ENCODE measurements at places on chromosomes 1 and 21.
A peak's percentile ranks its signal among the peaks of the same experiment; 100 is the strongest.

- DNase-seq = no peak
Measured at GRCh38 chr1:244062156-244062725, 11.2 kb downstream of the ZBTB18 start.

DNA sequence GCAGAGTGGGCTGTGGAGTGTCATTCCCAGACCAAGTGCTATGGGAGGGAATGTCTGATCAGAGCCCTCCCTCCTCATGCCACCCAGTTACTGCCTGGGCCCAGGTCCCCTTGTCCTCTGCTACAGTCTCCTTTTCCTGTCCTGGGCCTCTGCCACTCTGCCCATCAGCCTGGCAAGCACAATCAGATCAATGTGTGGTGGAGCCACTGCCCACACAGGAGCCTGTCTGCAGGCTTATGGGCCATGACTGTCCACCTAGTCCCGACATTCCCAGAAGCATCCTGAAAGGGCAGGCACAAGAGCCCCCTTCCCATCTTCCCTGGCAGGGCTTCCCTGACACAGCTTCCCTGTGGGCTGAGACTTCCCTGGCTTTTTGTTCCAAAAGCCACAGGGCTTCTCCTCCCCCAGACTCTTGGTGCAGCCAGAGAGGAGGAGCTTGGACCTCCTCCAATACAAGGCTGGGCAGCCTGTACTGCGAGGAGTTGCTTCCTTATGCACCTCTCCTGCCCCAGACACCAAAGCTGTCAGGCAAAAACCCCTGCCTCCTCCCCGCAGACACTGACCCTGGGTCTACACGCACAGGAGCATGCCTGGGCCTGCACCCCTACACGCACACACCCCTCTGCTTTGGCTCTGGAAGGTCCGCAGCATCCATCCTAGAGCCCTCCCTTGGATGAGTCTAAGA is 29.2 kb upstream of the CNTN2 start:
- peak; percentile 65 for DNase-seq

GRCh38 chr1:25902462-25902861 is 3.8 kb downstream of the STMN1 start:
- no peak for DNase-seq

DNA sequence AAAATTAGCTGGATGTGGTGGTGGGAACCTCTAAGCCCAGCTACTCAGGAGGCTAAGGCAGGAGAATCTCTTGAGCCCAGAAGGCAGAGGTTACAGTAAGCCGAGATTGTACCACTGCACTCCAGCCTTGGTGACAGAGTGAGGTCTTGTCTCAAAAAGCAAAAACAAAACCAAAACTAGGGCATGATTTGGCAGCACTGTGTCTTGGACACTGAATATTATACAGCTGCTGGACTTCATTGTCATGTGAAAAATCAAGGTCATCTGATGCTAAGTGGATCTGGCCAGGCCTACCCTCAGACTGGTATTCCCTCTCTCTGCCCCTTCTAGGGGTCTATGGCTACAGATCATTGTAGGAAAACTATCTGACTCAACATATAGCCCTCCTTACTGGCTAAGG is 55.2 kb upstream of the MRPS6 start:
- DNase-seq = no peak

GRCh38 chr1:204476563-204476962 is 18.0 kb downstream of the PIK3C2B start:
- no peak for DNase-seq

GRCh38 chr1:40782371-40782956 is 1.1 kb upstream of the KCNQ4 start:
- no peak for DNase-seq

DNA sequence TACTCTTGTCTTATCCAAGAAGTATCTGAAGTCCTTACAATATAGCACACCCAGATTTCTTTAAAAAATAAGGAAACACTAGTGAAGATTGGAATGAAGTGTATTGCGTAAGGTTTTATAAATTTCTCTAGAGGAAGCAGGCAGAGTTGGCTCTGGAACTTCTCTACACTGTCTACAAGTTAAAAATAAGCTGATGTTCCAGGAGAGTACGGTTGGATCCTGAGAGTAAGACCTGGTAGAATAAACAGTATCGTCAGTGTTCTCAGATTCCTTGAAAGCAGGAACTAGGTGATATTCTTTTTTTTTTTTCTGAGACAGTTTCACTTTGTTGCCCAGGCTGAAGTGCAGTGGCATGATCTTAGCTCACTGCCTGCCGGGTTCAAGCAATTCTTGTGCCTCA is 107.9 kb downstream of the USP25 start:
- no peak for DNase-seq
